ENCODE measurements at places on chromosomes 13 and 19.

- no peak for DNase-seq
These were observed 5.4 kb downstream of the DIAPH3 start for GRCh38 chr13:60158321-60158801.

- no peak for DNase-seq
These were observed 183.5 kb downstream of the LIG4 start for GRCh38 chr13:108031865-108032264.

GRCh38 chr13:55669051-55669450, 1471.7 kb upstream of the PRR20A start:
- no peak for DNase-seq

- DNase-seq: no peak
These were observed 334.5 kb downstream of the RFC3 start for GRCh38 chr13:34152409-34152808.

- DNase-seq: no peak
These were observed 16.2 kb downstream of the CAPN12 start for GRCh38 chr19:38727868-38728660.

DNA sequence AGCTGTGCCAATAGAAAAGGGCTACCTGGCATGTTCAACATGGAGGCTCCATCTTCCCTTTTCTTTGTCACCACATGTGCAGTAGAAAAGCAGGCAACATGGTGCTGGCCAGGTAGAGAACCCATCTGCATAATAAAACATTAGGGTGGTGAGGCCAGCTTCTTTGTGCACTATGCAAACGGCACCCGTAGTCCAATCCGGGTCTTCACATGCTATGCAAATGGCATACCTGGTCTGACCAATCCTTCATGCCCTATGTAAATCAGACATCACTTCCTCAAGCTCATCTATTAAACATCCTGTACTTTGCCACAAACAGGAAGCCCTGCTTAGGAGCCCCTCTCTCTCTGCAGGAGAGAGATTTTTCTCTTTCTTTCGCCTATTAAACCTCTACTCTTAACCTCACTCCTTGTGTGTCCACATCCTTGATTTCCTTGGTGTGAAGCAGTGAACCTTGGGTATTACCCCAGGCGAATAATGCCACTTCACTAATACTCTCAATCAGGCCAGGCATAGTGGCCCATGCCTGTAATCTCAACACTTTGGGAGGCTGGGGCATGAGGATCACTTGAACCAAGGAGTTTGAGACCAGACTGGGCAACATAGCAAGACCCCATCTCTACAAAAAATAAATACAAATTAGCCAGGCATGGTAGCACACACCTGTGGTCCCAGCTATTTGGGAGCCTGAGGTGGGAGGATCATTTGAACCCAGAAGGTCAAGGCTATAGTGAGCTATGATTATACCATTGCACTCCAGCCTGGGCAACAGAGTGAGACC, 111.3 kb upstream of the MRI1 start:
- DNase-seq: no peak

DNA sequence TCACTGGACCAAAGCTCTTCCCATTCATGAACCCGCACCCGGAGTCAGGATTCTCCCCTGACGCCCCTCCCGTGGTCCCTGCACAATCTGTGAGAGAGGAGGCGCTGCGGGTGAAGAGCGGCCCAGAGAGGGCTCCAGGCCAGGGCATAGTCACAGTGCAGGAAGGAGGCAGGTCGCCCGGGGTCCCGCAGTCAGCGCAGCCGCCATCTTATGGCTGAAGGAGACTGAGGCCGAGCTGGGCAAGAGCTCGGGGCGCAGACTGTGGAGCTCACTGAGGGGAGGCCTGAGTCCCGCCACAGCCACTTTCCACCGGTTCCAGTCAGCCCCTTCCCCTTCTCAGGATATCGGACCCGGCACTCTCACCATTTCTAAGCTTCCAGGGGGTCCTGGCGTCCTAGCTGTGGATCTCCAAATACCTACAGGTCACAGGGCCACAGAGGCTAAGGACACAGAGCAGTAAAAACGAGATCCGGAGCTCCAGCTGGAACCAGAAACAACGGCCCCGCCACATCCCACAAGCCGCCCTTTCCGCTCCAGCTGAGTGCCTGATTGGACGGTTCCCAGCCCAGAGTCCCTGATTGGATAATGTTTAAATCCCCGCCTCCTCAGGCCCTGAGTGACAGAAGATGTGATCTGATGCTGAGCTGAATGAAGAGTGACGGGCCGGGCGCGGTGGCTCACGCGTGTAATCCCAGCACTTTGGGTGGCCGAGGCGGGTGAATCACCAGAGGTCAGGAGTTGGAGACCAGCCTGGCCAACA, at the start of gene ZNF99:
ZNF99 (minus strand) TSS at position 501 of the 760 bp plus-strand sequence; CDS start at position 366, 135 bp downstream.
- no peak for DNase-seq

- DNase-seq: no peak
These were observed 5.5 kb upstream of the GALP start for GRCh38 chr19:56170261-56170660.

GRCh38 chr19:13430790-13431582, 75.3 kb downstream of the CACNA1A start:
- no peak for DNase-seq

- no peak for DNase-seq
These were observed 10.6 kb upstream of the ZNF358 start for GRCh38 chr19:7505288-7505681.

- no peak for DNase-seq
These were observed 2316.2 kb upstream of the PCDH20 start for GRCh38 chr13:63731896-63732295.

DNA sequence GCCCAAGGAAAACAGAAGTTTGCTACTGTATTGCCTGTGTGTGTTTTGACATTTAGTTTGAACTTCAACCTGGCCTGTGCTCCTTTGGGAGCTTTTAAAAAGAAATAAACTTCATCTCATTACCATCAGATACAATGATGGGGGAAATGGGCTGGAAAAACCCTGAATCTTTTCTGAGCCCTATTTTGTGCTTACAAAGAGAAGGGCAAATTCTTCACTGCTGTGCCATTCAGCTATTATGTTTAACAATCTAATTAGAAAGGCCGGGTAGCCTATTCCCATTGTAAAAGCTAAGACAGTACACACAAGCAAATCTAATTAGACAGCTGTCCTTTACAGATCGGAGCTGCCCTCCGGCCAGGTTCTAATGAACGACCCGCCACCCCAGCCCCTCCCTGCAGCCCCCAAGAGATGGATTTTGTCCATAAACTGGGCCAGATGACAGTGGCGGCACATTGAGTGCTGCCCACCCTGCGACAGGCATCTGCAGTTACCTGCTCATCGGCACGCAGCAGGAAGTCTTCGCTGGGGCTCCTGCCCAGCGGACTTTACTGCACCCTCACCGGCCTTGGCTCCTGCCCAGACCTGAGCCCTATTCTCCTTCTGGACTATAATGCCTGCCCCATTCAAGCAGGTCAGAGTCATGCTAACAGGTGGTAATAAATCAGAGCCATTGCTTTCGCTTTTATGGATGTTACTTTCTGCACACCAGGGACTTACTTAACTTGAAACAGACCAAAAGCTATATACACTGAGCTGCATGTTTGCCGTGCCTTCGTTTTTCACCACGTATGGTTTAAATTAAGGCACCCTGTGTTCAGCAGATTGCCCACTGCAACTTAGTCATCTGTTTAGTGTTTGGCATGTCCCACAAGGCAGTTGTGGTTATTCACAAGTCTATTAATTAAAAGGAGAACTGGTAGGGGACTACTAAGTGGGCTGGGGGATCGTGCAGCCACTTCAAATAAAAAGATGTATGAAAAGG, 549.6 kb downstream of the FGF9 start:
- no peak for DNase-seq

GRCh38 chr13:41019011-41019487, at the start of gene ELF1:
ELF1 (minus strand) TSS chr13:41019316; CDS start chr13:40982054, 37,262 bp downstream.
- DNase-seq: peak; percentile 44

- no peak for DNase-seq
These were observed 107.4 kb upstream of the SLC7A1 start for GRCh38 chr13:29702912-29703351.

DNA sequence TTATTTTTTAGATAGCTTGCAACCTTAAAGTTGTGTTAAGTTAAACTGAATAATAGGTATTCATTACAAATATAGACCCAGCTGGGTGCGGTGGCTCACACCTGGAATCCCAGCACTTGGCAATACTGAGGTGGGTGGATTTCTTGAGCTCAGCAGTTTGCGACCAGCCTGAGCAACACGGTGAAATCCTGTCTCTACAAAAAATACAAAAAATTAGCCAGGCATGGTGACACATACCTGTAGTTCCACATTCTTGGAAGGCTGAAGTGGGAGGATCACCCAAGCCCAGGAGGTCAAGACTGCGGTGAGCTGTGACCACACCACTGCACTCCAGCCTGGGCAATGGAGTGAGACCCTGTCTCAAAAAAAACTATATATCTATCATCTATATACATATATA, 386.5 kb downstream of the PCDH17 start:
- no peak for DNase-seq

- DNase-seq: no peak
These were observed 32.0 kb downstream of the CCDC8 start for GRCh38 chr19:46381346-46381745.

GRCh38 chr13:48831248-48831647, 144.5 kb upstream of the FNDC3A start:
- DNase-seq: no peak

- no peak for DNase-seq
These were observed 1.3 kb downstream of the ADPRHL1 start for GRCh38 chr13:113451951-113452421.

DNA sequence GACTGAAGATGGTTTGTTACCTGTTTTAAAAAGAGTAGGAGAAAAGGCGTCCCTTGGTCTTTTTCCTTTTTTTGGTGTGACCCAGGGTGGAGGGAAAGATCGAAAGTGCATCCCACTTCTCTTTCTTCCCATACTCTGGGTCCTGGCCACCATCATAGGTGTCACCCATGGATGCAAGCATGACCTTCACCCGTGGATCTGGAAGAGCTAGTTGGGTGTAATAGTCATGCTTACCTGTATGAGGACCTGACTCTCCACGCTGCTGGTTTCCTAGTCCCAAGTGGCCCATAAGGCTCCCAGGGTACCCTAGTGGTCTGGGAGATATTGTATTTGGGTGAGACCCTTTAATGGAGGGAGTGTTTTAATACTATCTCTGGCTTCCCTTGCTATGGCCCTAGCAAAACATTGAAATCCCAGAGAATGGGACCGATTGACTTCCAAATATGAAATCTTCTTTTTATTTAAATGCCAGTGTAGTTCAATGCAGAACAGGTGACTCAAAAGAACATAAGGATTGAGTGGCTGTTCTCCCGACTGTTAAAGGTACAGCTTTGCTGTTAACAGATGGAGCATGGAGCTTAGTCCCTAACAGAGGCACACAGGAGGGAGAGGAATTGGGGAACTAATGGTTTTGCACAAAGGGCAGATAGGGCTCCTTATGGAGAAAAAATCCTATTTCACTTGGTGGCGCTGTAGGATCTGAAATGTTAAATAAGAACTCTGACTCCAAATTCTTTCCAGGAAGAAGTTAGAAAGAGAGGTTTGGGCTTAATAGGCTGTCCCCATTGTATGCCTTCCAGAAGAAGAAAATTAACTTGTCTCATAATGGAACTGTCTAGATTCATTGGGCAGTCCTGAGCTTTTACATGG, 7.0 kb upstream of the ZNF550 start:
- no peak for DNase-seq

GRCh38 chr13:33994826-33995502, 177.0 kb downstream of the RFC3 start:
- DNase-seq: no peak

DNA sequence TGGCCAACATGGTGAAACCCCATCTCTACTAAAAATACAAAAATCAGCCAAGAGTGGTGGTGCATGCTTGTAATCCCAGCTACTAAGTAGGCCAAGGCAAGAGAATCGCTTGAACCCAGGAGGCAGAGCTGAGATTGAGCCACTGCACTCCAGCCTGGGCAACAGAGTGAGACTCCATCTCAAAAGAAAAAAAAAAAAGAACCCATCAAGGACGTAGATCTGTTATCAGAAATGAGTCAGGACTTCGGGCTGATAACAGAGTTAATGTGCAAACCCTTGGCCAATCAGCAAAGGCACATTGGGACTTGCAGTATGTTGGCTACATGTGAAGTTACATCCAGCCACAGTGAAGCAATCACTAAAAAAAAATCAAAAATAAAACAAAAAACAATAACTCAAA, 4.8 kb upstream of the LGALS7B start:
- DNase-seq: no peak

- DNase-seq: peak; percentile 25
These were observed 18.5 kb downstream of the SLC27A1 start for GRCh38 chr19:17488593-17489391.

DNA sequence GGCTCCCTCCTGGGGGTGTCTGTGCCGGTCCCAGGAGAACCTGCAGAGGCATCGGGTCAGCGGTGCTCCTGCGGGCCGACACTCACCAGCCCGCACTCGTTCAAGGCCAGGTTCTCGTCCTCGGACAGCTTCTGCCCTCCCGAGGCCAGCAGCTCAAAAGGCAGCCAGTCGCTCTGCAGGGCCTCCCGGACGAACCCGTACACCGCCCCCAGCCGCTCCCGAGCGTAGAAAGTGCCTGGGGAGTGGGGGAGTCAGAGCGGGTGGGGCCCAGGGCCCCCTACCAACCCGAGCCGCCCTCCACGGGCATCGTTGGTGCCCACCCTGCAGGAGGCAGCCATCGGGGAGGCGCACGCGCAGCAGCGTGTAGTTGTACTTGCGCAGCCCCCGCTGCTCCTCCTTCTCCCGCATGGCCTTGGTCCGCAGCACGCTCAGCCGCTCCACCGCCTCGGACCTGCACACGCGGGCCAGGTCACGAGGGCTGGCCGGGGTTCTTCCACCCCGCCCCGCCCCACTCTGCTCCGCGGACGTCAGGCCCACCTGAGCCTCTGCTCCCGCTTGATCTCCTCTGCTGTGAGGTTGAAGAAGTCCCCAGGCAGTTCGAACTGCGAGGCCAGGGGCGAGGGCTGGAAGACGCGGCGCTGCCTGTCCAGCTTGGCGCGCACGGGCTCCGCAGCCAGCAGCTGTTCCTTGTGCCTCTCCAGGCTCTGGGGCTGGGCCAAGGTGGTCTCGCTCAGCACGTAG, 11.5 kb downstream of the UBXN6 start:
- DNase-seq: no peak

- DNase-seq: no peak
These were observed 801 bp downstream of the MCF2L start for GRCh38 chr13:112969692-112970338.

Measured in central memory CD8-positive, alpha-beta T cell (primary cell).